Stimulated activated CD4-positive, alpha-beta T cell treated with anti-CD3 and anti-CD28 coated beads, Interleukin-2, amount 100 ng/mL, for 24 hours (primary cell): ENCODE measurements at places on chromosomes 5 and 9.
A peak's percentile ranks its signal among the peaks of the same experiment; 100 is the strongest.

- DNase-seq: no peak
Observed at GRCh38 chr9:126869368-126869767, 8.9 kb downstream of the ZBTB34 start.

GRCh38 chr5:111735583-111736270 is 21.3 kb downstream of the NREP start:
- peak; percentile 42 for DNase-seq

- DNase-seq: no peak
Observed at GRCh38 chr5:124065508-124065907, 553.5 kb downstream of the CSNK1G3 start.

DNA sequence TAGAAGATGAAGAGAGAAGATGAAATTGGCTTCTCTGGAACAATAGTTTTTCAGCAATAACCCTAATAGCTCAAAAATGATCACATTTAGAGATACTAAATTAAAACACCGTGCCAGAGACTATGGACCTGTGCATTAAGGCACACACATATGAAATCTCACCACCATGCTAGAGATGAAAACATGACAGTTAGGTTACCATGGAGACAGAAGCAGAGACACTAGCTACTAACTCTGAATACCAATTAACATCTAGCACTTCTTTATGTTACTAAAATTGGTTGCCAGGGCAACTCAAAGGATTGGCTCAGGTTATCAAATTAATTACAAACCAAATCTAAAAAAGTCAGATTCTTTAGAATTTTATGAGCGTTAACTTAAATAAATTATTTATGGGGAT is 337.7 kb downstream of the PLK2 start:
- DNase-seq: no peak

- no peak for DNase-seq
Observed at GRCh38 chr5:35598707-35599370, 18.8 kb upstream of the SPEF2 start.

- DNase-seq: no peak
Observed at GRCh38 chr9:134101623-134102149, 33.9 kb upstream of the BRD3 start.

- DNase-seq: no peak
Observed at GRCh38 chr9:87862536-87863268, 20.0 kb upstream of the SPATA31E1 start.

- no peak for DNase-seq
Observed at GRCh38 chr9:117757561-117758190, 53.5 kb downstream of the TLR4 start.

DNA sequence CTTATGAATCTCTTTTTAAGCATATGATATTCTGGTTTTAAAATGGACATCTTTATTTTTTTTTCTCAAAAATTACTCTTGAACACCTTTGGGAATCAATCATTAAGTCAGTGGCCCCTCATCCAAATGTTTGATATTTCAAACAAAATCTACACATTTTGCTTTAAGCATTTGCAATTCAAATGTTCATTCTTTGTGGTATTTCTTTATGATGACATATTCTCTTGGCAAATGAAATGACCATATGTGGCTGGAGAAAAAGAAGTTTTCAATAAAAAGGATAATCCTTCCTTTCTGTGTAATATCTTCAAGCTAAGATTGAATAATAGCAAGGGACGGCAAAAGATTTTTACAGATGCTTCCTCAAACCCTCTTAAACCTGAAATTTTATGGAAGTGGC is 420.8 kb downstream of the MTRR start:
- DNase-seq: no peak

GRCh38 chr9:3608011-3608410 is 82.2 kb upstream of the RFX3 start:
- no peak for DNase-seq

- DNase-seq: no peak
Observed at GRCh38 chr9:122371846-122372245, 1.0 kb downstream of the PTGS1 start.

DNA sequence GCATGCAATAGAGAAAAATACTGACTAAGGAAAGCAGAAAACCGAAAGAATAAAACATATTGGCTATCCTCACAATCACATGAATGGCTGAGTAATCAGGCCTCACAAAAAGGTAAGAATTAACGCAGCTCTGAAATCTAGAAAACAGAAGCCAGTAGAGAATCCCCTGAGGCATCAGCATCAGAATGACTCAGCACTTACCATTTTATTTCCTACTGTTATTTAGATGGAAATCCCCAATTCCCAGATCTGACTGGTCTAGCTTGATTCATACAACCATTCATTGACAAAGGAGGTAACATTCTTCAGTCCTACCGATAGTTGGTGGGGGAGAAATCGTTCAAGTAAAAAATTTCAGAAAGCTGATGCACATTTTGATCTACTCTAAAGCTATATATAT is 1408.4 kb upstream of the WWC1 start:
- DNase-seq: no peak

GRCh38 chr9:121711281-121711680 is 59.8 kb downstream of the DAB2IP start:
- DNase-seq: no peak

DNA sequence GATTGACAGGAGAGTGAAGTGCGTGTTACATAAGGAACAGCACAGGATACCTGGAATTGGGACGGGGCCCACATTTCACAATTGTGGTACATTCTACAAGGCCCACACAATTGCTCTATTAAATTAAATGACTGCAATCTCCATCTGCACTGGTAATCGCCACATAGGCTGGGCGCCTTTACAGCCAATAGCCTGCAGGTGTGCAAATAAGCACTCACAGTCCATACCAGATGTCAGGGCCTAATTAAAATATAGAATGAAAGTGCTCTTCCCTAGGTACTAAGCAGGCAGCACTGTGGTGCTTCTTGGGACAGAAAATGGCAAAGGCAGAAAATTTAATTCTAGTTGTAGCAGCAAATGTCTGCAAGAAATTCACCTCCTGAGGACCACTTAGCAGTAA is 82.7 kb downstream of the ATP10B start:
- no peak for DNase-seq

GRCh38 chr5:170785416-170785815 is 1.9 kb downstream of the GABRP start:
- DNase-seq: no peak

DNA sequence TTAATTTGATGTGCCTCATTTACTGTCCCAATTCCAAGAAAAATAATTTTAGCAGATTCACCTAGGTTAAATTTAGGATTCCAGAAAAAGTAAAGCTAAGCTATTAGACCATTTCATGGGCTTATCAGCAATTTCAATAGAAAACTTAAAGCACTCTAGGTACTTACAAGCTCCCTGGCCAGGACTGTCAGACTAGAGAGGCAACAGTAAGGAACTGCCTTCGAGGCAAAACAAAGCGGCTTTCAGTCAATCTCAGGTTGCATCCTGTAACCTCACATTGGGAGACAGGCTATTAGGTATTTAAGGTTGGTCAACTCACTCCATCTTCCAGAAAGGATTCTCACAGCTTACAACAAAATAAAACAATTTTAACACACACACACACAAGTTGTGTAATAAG is 48.7 kb upstream of the FSD1L start:
- no peak for DNase-seq

DNA sequence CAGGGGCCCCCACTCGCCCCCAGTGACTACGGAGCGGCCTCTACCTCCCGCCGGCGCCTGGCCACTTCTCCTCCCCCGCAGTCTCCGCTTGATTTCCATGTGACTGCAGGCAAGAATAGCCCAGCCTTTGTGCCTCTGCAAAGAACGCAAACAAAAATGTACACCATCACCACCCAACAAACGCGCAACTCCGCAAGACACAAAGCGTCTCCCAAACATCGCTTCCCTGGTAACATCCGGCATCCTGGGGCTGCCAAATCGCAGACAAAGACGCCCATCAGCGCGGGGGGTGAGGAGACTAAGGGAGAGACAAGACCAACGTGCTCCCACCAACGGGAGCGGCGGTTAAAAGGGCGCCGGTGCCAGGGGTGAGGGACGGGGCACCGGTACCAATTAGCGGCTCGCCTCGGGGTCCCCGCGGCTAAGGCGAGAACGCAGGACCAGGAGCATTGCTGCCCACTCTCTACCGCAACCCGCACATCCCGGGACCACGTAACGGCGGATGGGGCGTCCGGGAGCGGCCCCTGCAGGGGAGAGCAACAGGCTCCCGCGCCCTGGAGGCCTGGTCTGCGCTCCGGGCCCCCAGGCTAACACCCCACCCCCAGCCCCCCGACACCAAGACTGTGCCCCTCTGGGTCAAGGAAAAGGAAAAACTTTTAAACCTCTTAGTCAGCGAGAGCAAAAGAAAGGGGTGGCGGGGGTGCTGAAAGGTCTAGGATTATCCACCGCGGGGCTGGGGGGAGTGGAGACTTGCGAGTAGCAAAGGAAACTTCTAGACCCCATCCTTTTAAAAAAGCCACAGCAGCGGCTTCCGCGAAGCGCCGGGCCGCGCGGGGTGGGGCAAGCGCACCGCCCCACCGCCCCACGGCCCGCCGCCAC is 885 bp downstream of the MPDZ start:
- DNase-seq: no peak

DNA sequence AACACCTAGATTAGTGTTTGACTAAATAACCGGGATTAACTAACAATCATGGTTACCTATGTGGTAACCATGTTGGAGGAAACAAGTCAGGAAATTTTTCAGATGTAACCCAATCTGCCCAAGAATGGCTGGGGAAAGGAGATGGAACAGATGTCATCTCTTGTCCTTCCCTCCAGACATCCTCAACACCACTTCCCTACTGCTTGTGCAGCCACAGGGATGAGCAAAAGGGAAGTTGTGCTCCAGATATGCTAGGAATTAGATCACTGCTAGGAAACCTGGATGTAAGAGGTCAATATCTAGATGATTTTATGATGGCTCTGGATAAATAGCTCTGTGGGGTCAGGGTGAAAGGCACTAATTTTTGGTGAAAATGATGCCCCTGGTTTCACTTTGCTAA is 61.3 kb upstream of the ELL2 start:
- DNase-seq: no peak

- peak; percentile 6 for DNase-seq
Observed at GRCh38 chr9:7186175-7186574, 428.4 kb downstream of the KDM4C start.

GRCh38 chr9:90864779-90865178 is 63.2 kb downstream of the SYK start:
- no peak for DNase-seq

- no peak for DNase-seq
Observed at GRCh38 chr9:83209188-83209731, 146.3 kb upstream of the RASEF start.

GRCh38 chr5:131110256-131110594 is 54.8 kb downstream of the HINT1 start:
- DNase-seq: no peak

- DNase-seq: no peak
Observed at GRCh38 chr5:176812269-176813259, 2.2 kb downstream of the UNC5A start.
